CD4-positive, CD25-positive, alpha-beta regulatory T cell (primary cell): ENCODE measurements at places on chromosomes 12 and 14.

- DNase-seq = no peak
These were observed 5.1 kb downstream of the ANO6 start for GRCh38 chr12:45220969-45221368.

DNA sequence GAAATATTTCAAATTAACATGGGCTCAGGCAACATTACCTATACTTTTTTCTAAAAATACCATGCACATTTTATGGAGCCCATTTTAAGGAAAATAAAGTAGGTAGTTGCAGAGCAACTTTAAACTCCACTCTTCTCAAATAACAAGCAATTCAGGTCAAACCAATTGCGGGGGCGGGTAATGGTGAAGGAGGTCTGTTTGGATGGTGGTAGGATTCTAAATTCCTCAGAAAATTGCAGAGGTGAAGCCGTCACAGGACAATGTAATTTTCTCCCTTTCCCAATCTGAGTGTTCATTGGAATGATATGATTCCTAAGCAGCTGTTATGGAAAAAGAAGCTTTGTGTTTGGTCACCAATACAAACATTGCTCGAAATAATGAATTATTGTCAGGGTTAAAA is 11.6 kb downstream of the PKP2 start:
- no peak for DNase-seq

DNA sequence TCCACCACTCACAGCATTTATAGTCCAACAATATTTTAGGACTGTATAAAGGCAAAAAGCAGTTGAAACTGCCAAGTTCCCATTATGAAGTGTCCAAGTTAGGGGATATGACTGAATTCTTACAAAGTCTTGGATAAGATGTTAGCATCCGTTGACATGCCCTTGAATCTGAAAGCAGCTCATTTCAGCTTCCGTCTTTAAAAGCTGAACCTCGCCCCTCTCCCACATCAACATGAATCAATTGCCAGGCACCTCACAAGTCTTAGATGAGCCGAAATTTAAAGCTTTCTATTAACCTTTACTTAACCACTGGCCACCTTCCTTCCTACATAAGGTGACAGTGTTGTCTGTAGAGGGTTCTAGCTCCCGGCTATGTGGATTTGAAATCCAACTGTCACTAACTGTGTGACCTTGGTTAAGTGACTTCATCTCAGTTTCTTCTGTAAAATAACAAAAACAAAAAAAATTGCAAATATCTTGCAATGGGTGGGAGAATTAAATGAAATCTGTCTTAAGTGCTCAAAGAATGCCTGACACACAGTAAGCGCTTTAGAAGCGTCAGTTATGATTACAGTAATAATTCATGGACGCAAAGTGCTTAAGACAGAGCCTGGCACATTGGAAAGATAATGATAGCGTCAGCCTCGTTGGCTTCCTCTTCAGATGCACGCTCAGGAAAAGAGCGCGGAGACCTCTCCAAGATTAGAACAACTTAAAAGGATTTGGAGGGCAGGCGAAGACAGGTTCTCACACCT is 1.2 kb downstream of the PPP1CC start:
- no peak for DNase-seq

DNA sequence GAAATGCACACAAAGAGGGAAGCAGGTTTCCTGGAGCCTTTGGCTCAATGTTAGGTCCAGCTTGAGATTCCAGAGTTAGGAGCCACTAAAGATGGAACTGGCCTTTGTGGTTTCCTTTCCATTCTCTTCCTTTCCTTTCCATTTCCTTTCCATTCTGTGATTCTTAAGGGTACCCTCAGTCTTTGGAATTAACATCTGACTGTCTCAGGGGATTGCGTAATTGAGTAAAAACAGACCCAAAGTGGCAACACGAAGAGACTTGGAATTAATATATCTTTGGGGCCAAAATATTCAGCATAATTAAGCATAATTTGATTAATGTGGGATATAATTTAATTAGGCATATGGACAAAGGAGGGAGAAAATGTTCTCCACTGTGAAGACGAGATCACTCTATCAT is 205.6 kb downstream of the CRADD start:
- no peak for DNase-seq

DNA sequence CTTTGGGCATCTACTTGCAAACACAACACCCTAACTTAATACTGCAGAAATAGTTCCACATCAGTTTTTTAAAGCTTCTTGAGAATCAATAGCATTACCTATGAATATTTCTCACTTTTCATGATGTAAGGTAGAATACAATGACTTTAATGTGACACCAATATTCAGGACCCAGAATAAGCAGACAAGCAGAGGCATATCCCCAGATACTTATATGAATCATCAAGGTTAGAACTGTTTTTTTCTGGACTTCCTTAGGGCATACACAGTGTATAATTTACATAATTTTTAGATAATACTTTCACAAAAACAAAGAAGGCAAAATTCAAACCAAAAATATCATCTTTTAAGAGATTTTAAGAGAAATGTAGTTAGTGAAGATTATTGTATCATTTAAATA is 885.8 kb downstream of the FSCB start:
- no peak for DNase-seq
